ENCODE measurements at places on chromosomes 4 and X.

DNA sequence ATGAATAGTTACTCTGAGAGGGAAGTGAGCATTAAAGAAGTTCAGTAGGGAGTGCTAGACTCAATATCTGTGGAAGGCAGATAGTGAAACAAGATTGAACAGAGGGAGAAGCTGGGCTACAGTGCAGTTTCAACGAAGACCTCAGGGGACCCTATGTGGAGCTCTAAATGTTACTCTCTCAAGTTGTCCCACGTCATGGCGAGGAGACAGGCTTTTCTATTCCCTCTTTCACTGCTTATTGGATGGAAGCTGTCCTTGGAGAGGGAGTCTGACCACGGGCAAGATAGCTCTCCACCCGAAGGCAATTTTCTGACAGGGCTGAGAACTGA lies 42.3 kb upstream of the CCSER1 start:
- DNase-seq, result no peak

DNA sequence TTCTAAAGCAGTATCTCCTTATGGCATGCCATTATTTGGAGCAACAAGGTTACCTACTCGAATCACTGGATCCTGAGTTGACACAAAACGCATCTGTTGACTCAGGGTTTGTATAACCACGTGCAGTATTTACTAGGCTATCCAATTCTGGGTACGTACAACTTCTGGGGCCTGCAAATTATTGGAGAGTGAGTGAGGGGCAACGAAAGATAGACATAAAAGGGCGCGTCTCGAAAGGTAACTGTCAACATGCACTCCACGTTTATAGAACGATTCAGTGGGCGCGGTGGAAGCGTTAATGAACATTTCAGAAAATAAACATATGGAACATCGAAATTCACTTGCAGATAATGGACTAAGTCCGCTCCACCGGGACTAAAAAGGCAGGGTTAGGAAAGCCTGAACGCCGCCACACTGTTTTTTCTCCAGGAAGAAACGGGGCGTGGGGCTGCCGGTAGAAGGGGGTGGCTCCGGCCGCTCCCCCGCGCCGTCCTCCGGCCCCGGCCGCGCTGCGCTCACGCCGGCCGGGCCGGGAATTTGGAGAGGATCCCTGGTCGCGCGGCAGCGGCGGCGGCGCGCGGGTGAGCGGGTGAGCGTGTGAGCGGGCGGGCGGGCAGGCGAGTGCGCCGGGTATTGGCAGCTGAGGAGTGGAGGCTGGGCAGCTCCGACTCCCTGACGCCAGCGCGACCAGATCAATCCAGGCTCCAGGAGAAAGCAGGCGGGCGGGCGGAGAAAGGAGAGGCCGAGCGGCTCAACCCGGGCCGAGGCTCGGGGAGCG lies at the start of gene SMAD1:
Gene SMAD1 (plus strand): TSS at position 690 of the 778 bp plus-strand sequence. CDS start 32,761 bp downstream, outside the sequence.
- peak; percentile 89 for DNase-seq

DNA sequence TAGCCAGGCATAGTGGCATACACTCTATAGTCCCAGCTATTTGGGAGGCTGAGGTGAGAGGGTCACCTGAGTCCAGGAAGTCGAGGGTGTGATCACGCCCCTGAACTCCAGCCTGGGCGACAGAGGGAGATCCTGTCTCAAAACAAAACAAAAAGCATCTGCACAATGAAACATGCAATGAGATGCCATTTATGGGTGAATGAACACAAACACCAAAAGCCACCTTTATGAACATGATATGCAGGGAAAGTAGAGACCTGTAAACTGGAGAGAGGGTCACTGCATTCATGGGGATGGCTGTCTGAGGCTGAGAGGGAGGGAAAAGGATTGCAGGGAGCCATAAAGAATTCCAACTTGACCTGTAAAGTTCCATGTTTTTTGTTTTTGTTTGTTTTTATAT lies 70.7 kb downstream of the EVC start:
- DNase-seq, result no peak

DNA sequence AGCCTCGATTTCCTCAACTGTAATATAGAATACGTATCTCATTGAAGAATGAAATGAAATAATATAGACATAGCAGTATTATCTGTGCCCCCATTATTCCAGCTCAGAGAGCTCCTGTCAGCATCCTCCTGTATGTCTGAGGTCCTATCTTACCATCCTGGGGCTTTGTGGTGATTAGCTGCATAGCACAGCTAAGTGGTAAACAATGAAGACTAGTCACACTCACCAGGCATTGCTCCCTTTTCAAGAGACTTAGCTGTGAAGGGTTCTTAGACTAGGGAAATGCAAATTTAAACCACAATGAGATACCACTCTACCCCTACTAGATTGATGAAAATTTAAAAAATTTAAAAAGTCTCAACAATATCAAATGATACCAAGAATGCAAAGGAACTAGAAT lies 172.9 kb downstream of the SLC39A8 start:
- no peak for DNase-seq

DNA sequence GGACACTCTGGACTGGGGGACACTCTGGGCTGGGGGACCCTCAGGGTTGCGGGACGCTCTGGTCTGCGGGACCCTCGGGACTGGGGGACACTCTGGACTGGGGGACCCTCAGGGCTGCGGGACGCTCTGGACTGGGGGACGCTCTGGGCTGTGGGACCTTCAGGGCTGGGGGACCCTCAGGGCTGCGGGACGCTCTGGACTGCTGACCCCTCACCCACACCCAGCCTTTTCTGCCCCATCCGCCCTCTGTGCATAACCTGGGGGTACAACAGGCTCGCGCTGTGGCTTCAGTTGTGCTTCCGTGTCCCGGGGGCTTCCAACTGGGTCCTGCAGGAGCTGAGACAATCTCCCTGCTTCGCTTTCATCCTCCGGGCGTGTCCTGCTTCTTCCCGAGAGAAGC lies 766.0 kb downstream of the TRIML1 start:
- no peak for DNase-seq

- DNase-seq, result no peak
Measured at GRCh38 chrX:2224161-2224560, 276.6 kb downstream of the DHRSX start.

GRCh38 chr4:40577588-40578253 lies 51.9 kb downstream of the RBM47 start:
- no peak for DNase-seq

- no peak for DNase-seq
Measured at GRCh38 chrX:118571836-118572235, 76.2 kb downstream of the DOCK11 start.

GRCh38 chrX:81316163-81316562 lies 114.3 kb downstream of the SH3BGRL start:
- peak; percentile 11 for DNase-seq

- DNase-seq, result no peak
Measured at GRCh38 chr4:96593422-96593821, 753.5 kb downstream of the PDHA2 start.

GRCh38 chr4:142690406-142691163 lies 155.5 kb downstream of the INPP4B start:
- no peak for DNase-seq

DNA sequence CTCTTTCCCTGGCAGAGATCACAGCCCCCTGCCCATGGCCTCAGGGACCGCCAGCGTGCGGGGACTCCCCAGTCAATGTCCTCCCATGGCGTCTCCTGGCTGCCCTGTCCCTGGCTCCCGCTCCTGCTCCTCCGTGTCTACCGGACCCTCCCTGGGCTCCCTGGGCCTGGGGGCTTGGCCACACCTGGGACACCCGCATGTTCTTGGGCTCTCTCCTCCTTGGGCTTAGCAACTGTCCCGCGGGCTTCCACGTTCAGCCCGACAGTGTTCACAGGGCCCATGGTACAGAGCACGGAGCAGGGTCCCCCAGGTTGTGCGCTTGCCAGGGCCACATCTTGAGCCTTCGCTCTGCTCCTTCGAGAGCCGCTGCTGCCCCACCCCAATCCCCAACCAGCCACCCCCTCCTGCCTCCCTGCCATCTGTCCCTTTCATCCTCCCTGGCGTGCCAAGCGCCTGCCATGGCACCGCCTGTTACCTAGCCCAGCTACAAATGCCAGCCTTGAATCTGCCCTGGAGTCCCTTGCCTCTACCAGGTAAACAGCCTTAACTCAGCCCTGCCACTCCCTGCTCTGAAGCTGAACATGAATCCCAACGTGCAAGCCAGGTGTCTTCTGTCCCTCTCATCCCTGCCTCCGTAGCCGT lies 3.9 kb downstream of the AVPR2 start:
- no peak for DNase-seq

DNA sequence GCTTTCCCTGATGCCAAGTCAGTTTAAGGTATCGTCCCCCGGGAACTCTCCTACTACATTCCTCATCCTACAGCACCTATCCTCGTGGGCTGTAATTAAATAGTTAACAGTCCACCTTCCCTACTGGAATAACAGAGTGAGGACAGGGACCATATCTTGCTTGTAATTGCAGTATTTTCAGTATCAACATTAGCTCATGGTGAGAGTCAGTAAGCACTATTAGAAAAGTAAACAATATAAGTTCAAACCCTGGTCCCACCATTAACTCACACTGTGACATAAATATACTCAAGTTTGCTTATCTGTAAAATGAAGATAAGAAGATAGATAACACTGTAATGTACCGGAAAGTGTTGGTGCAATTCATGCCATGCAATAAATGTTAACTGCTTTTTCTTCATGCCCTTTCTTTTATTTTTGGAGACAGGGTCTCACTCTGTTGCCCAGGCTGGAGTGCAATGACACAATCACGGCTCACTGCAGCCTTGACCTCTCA lies 61.3 kb downstream of the SH3RF1 start:
- DNase-seq, result no peak

GRCh38 chr4:74376888-74377483 lies 12.0 kb downstream of the EREG start:
- peak; percentile 74 for DNase-seq

DNA sequence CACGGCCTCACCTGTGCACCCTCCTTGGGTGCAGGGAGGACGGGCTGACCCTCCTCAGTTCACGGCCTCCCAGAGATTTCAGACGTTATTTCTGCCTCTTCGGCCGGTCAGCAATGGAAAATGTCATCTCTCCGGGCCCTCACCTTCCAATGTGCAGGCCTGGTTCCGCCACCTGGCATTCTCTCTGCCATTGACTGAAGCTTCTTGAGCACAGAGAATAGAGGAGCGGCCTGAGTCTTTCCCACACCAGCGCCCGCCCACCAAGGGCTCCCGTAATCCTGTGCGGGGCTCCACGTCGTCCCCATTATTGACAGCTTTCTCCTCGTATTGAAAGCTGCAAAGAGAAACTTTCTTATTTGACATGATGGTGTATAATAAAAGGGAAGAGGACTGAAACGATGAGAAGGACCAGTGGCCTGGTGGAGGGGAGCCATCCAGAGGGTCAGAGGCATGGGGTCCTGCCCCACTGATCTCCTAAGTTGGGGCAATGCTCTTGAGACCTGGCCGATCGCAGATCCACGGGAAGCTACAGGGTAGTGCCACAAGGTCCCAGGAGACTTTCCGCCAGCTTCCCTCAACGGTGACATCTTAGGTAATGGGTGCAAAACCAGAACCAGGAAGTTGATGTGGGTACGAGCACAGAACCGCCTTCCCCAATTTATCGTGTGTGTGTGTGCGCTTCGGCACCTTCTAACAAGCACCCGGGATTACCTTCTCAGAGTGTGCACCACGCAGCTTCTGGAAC lies 20.6 kb downstream of the HTRA3 start:
- no peak for DNase-seq

DNA sequence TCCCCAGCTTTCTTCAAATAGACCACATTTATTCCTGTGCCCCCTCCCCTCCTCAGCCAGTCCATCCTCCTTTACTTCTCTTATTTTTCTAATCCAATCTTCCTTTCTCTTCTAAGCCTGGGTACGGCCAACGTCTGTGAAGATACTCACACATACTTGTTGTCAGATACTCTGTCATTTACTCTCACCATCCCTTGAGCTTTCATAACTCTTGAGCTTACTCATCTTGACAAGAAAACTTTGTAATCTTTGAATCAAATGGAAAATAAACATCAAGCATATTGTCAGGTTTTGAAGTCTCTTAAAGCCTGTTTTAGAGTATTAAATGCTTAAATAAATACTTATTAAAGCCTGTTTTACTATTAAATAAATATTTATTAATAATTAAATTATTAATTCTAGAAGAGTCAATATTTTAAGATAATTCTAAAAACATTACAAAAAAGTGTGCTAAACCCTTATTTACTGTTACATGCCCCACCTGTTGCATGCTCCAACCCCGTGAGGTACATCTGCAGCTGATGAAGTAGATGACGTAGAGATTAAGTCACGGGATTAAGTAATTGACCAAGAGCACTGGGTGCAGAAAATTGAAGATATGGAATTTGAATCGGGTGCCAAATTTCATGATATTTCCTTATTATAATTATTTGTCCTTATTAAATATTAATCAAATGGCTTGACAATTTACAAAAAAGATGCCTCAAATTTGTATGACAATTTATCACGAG lies 1.5 kb upstream of the TRIML2 start:
- DNase-seq, result peak; percentile 55

- no peak for DNase-seq
Measured at GRCh38 chrX:129193357-129193756, 329.9 kb downstream of the SMARCA1 start.

- DNase-seq, result peak; percentile 4
Measured at GRCh38 chr4:149203256-149204001, 612.2 kb downstream of the IQCM start.

DNA sequence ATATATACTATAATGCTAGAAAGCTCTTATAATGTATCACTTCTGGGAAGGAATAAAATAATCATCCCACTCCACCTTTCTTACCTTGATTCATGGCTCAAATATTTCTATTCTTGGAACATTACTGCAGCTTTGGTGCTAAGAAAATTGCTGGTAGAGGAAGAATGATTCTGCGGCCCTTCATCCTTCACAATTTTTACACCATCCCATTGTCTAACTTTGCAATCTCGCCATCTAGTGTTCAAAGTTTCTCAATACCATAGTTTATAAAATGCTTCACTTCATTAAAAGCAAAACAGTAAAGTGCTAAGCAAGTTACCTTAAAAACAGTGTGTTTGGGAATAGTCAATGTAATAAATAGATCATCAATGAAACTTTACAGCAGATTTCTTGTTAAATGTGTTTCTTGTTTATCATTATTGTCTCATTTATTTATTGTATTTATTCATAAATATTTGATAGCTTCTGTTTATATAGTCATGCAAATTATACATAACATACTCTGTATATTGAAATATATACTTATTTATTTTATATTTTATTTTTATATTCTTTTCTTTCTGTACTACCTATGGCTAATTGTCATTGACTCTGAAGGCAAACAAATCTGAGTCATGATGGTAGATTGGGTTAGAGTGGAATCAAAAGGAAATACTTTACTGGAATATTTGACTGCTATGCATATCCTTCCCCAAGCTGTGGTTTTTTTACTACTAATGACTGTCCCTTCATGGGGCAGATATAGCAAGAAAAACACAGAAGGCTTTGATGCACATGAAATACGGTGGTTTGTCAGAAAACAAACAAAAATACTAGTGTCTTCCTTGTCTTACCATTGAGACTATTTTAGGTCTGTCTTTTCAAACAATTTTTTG lies 390.7 kb downstream of the MAPK10 start:
- DNase-seq, result peak; percentile 87

DNA sequence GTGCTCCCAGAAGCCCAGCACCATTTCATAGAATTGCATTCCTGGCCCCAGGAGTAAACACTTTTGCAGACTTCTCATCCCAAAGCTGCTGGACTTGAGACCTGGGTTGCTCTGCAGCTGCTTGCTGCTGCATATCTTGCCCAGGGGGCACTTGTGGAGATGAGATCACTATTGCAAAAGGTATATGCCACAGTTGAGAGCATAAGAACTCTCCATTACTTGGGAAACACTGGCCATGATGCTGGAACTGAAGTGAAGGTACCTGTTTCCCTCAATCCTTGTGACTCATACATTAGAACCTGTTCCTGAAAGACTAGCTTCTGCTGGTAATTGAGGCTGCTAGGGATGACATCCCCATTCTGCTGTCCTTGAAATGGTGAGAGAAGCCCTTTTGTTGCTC lies 43.1 kb upstream of the WDR1 start:
- DNase-seq, result no peak

All from EH (cell line).